Activated naive CD8-positive, alpha-beta T cell treated with anti-CD3 and anti-CD28 coated beads for 36 hours (primary cell): ENCODE measurements at places on chromosomes 7 and 10. TPM values are rescaled to one million over a fixed set of nuclear protein-coding genes. Genes with fewer than 3 reads are reported as not detected.

GRCh38 chr10:131757285-131758058, 143.3 kb upstream of the PPP2R2D start:
- DNase-seq: no peak

The ANKRD30A gene
- not detected for total RNA-seq

The ACSM6 gene
- total RNA-seq: not detected

- no peak for DNase-seq
These were observed 1053.2 kb downstream of the REEP3 start for GRCh38 chr10:64574371-64574770.

GRCh38 chr7:20107582-20107981, 109.6 kb downstream of the MACC1 start:
- DNase-seq: no peak

GRCh38 chr10:131071721-131072120, 239.8 kb downstream of the TCERG1L start:
- DNase-seq: no peak

- DNase-seq: no peak
These were observed 34.1 kb upstream of the IFRD1 start for GRCh38 chr7:112416127-112416526.

- DNase-seq: no peak
These were observed 2.6 kb upstream of the GATA3 start for GRCh38 chr10:8051851-8052257.

GRCh38 chr10:103947799-103948516, 19.0 kb upstream of the SLK start:
- no peak for DNase-seq

The KIFBP gene
- 13.3 TPM for total RNA-seq

The PLEKHA1 gene
- 17.1 TPM for total RNA-seq

The SOSTDC1 gene
- total RNA-seq: not detected

GRCh38 chr10:57699944-57700343, 567.8 kb downstream of the IPMK start:
- DNase-seq: no peak

The ATP5MK gene
- 451 TPM for total RNA-seq

DNA sequence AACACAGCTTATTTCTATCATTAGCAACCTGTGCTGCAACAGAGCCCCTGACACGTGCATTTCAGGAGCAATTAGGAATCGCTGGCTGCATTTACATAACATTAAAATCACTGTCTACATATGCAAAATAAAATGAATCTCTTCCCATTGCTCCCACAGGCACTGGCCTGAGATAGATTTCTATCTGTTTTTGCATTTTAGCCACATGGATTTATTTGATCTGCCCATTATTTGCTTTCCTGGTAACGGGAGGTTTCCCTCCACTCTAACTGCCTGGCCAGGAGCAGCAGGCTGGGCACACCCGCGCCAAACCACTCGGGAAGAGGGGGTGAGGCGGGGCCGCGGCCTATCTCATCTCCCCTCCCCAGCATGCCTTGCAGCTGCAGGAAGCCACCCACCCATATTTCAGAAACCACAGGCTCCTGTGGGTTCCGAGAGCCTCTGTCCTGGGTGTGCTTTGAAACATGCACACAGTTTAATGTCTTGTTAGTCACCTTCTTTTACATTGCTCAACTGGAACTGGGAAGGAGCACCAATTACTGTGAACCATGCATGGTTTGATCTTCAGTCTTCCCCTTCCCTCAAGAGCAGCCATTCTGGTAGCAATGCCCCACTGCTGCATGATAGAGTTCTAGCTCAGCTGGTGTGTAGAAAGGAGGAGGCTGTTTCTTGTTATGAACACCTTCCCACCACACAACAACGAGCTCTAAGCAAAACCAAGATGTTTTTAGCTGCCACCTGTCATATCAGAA, 37.7 kb upstream of the IKZF1 start:
- DNase-seq: peak; percentile 82
